NCI-H2081 treated with DMSO at 0.1 percent for 48 hours (cell line): ENCODE measurements at places on chromosomes 16 and 17.

GRCh38 chr17:31787857-31788570 is 71.0 kb downstream of the COPRS start:
- DNase-seq, result no peak

DNA sequence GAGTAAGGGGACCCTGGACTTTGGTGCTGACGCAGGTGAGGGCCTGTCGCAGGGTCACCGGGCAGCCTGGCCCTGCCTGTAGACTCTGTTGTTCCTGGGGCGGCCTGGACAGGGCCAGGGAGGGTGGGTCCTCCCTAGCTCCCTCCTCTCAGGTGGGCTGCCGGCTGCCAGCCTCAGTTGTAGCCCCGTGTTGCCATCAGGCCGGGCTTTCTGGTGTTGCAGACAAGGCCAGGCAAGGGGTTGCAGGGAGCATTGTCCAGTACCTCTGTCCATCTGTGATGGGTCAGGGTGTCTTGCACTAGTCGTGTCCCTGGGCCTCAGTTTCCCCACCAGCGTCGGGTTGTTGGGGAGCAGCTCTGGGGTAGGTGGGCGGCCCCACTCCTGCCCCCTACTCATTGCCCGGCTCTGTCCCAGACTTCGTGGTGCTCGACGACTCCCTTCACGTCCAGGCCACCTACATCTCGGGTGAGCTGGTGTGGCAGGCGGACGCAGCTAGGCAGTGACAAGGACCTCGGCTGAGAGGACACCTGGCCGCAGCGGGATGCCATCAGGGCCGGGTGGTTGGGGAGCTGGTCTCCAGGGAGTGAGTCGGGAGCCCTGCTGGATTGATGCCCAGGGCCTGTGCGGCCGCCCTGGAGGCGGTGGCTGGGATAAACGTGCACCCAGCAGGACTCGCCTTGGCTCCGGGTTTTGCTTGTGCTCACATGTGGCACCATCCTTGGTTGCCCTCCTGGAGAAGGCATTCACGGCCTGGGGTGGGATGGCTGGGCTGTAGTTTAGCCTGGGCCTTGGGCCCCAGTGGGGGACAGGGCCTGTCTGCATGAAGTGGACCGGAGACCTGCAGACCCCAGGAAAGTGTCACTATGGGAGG is 1.9 kb downstream of the CEMP1 start:
- DNase-seq, result no peak

GRCh38 chr16:74591876-74592650 is 14.9 kb downstream of the GLG1 start:
- no peak for DNase-seq

DNA sequence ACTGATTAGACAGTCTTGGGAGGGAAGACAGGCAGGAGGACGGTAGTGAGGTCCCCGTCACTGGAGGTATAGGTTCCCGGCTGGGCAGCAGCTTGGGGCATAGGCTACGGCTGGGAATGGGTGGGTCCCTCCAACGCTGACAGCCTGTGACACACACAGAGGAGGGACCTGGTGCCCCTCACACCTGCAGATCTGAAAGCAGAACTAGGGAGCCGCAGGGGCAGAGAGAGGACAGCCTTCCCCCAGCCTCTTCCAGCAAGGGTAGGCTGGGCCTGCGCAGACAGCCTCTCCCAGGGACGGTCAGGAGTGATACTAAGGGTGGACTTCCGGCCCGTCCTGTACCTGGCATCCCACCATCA is 2.0 kb downstream of the P2RX1 start:
- DNase-seq, result no peak

GRCh38 chr17:81282876-81283275 is 12.2 kb downstream of the SLC38A10 start:
- no peak for DNase-seq

- DNase-seq, result no peak
Observed at GRCh38 chr16:55526441-55526840, 17.6 kb downstream of the LPCAT2 start.

- DNase-seq, result no peak
Observed at GRCh38 chr17:31530391-31530985, 139.0 kb downstream of the RAB11FIP4 start.

DNA sequence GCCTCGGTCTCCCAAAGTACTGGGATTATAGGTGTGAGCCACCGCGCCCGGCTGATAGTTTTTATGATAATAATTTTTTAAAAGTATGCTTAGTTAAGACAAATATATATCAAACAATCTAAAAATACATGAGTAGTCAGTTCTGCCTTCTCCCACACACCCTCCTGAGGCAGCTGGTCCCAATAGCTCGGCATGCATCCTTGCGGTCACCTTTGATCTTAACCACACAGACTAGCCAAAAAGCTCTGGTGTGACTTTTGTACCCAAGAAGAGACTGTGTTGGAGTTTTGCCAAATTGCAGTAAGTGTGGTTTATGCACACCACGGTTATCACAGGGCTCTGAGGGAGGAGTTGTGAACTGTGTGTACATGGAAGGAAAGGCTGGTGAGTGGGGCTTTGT is 25.6 kb downstream of the ATP6V0A1 start:
- DNase-seq, result no peak

DNA sequence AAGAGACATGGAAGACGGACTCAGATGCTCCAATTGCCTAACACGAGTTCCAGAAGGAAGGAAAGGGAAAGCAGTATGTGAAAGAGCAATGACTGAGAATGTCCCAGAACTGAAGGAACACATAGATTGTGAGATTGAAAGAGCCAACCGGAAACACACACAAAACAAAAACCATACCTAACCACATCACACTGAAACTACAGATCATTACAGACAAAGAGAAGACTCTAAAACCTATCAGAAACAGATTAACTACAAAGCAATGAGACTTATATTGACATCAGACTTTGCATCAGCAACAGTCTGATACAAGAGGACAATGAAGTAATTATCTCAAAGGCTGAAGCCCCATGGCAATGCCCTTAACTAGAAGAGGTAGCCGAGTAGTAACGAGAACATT is 45.6 kb upstream of the CLEC18B start:
- no peak for DNase-seq

DNA sequence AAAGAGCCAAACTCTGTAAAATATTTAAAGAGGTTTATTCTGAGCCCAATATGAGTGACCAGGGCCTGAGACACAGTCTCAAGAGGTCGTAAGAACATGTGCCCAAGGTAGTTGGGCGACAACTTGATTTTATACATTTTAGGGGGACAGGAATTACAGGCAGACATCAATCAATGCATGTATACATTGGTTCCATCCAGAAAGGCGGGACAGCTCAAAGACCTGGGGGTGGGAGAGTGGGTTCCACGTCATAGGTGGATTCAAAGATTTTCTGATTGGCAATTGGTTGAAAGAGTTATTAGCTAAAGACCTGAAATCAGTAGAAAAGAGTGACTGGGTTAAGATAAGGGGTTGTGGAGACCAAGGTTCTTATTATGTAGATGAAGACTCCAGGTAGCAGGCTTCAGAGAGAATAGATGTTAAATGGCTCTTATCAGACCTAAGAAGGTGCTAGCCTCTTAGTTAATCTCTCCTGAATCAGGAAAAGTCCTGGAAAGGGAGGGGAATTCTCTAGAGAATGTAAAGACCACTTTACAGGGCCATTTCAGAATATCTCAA is 32.4 kb downstream of the HSBP1 start:
- no peak for DNase-seq

DNA sequence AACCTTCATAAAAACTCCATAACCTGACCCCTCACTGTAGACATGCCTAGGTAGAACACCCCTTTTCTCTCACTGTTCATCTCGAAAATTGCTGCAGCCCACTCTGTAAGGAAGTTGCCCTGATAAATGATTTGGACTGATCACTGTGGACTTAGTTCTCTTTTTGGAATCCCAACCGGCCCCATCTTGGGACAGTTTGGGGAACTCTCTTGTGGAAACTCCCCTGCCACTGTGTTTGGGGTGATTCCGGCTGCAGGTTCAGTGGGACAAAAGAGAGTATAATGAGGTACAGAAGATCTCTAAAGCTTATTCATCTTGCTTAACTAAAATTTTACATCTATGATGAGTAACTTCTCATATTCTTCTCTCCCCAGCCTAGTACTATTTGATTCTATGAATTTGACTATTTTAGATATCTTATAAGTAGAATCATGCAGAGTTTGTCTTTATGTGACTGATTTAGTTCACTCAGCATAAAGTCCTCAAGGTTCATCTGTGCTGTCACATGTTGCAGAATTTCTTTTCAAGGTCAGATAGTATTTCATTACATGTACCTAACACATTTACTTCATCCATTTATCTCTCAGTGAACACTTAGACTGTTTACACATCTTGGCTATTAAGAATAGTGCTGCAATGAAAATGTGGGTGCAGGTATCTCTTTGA is 84.9 kb downstream of the ABCA8 start:
- DNase-seq, result no peak

GRCh38 chr17:49727380-49727779 is 19.6 kb upstream of the SLC35B1 start:
- DNase-seq, result no peak

DNA sequence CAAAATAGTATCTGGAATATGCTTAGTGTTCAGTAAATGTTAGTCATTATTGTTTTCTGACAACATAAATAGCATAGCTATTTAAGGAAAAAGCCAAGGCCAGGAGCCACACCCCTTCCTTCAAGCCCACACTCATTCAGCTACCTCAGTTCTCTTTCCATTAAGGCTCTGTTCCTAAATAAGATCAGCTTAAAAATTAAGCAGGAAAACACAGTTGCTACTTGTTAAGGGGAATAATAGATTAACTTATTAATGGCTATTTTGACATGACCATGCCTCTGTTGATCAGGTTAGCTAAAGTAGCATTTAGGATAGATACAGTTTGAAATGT is 158.1 kb downstream of the CHD9 start:
- DNase-seq, result no peak

DNA sequence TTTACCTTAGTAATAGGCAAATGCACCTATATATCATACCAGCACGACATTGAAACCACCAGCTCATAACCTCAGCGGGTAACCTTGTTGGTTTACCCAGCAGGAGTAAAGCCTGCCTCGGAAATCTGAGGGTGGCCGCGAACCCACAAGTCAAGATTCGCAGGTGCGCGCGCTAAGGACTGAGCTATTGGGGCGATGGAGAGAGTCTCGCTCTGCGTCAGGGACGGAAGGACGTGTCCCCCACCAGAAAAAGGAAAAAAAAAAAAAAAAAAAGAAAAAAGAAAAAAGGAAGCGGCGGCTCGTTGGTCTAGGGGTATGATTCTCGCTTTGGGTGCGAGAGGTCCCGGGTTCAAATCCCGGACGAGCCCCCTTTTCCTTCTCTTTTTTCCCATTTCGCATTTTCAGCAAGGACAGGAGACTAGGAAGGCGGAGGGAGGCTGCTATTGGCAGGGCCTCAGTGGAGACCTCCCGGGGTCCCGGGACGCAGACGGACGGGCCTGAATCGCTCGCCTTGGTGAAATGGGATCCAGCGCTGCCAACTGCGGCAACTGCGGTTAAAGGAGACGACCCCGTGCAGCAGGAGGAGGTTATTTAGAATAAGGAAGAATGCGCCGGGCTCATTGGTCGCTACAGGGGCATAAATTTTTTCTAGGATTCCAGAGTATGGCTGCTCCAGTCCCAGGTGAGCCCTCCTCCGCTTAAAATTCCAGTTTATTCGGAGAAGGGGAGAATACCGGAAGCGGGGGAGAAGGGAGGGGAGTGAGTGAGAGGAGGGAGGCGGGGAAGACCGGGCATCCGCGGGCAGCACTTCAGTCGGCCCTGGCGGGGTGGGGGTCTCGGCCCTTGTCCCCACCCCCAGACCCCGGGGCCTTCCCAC is at the start of gene OR1F1:
Gene OR1F1 (plus strand): TSS at position 407 of the 877 bp plus-strand sequence.
- DNase-seq, result peak; percentile 54

- DNase-seq, result no peak
Observed at GRCh38 chr16:47643323-47644000, 182.3 kb downstream of the PHKB start.

GRCh38 chr16:85114909-85115567 is 2.8 kb upstream of the CIBAR2 start:
- no peak for DNase-seq

DNA sequence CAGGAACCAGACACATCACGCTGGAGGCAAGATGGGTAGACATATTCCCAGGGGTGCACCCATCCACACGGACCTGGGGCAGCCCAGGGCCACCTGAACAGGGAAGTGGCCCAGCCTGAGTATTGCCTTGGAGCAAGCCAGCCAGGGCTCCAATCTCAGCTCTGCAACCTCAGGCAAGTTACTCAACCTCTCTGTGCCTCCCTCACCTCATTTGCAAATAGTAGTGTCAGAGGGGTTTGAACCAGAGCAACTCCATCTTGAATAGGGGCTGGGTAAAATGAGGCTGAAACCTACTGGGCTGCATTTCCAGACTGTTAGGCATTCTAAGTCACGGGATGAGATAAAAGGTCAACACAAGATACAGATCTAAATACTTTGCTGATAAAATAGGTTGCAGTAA is 35.1 kb upstream of the SNN start:
- no peak for DNase-seq

GRCh38 chr17:35214631-35215273 is 20.6 kb upstream of the SLC35G3 start:
- no peak for DNase-seq

DNA sequence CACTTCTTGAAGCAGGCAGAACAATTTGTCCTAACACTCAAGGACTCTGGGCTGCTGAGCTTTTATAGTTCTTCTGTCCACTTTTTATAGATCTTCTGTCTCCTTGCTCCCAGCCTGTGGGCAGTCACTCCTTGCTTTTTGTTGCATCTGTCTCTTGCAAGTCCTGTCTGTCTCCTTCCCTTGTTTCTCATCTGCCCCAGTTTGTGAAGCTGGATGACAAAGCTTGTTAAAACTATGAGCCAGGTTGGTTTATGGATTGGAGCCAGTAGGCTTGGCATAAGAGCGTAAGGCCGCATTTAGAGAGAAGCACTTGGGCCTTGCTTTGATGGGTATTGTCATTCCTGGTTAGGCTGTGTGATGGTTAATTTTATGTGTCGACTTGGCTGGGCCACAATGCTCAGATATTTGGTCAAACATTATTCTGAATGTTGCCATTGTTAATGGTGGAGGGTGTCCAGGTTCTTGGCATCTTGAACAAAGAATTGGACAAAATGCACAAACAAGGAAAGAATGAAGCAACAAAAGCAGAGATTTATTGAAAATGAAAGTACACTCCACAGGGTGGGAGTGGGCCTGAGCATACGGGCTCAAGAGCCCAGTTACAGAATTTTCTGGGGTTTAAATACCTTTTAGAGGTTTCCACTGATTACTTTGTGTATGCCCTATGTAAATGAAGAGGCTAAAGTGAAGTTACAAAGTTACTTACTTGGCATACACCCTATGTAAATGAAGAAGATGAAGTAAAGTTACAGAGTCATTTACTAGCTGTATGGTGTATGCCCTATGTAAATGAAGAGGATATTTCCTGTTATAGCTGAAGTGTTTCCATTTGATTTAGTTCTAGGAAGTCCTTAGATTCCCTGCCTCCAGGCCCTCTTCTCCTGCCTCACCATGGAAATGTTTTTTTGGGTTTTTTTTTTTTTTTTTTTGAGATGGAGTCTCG is 8.0 kb upstream of the CPPED1 start:
- DNase-seq, result no peak

- DNase-seq, result no peak
Observed at GRCh38 chr16:51193879-51194278, 42.8 kb upstream of the SALL1 start.

GRCh38 chr16:25411396-25412081 is 153.9 kb upstream of the ZKSCAN2 start:
- no peak for DNase-seq

GRCh38 chr16:66130296-66130905 is 236.1 kb upstream of the CDH5 start:
- no peak for DNase-seq

GRCh38 chr17:48055531-48056245 is 7.5 kb downstream of the NFE2L1 start:
- no peak for DNase-seq

- no peak for DNase-seq
Observed at GRCh38 chr16:2198283-2198682, 1.9 kb upstream of the CASKIN1 start.

GRCh38 chr17:27269201-27269600 is 24.7 kb upstream of the WSB1 start:
- DNase-seq, result no peak
